ENCODE measurements at places on chromosomes 12 and 14.

DNA sequence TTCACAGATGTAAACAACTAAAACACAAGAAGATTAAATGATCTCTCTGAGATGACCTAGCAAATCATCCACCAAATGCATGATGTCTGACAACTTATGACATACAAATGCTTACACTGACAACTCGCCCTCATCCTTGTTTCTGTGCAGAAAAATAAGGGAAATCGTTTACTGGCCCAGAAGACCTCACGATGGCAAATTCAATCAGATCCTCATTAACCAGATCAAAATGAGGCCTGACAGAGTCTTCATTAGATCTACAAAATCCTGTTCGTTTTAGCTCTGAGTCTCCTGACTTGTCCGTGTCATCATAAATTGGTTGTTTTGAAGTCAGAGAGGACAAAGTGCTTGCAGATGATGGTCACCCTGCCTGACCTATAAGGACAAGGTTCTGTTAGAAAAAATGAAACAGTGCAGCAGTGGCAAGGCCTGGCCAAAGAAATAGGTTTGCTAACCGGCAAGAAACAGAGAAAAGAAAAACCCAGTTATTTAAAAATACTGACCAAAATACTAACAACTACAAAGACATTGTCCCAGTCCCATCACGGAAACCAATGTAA, 109.5 kb downstream of the BTG1 start:
- DNase-seq: no peak

- no peak for DNase-seq
Observed at GRCh38 chr14:51094282-51094821, 553 bp downstream of the TRIM9 start.

DNA sequence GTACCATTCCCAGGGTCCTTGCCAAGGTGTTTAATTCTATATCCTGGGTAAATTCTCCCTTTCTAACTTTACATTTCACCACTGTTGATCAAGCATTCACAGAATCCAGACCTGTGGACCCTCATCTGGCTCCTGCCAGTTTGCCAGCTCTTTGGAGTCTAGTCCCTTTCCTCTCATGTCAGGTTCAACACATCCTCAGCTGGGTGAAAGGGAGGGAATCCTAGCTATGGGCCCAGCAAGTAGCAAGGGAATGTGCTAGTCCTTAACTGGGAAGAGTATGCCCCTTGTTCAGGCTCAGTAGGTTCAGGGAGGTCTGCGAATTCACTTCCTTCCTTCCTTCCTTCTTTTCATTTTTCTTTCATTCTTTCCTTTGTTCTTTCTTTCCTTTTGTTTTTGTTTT, 38.2 kb upstream of the HMGA2 start:
- no peak for DNase-seq

GRCh38 chr12:42056130-42056529, 88.5 kb downstream of the GXYLT1 start:
- DNase-seq: no peak

DNA sequence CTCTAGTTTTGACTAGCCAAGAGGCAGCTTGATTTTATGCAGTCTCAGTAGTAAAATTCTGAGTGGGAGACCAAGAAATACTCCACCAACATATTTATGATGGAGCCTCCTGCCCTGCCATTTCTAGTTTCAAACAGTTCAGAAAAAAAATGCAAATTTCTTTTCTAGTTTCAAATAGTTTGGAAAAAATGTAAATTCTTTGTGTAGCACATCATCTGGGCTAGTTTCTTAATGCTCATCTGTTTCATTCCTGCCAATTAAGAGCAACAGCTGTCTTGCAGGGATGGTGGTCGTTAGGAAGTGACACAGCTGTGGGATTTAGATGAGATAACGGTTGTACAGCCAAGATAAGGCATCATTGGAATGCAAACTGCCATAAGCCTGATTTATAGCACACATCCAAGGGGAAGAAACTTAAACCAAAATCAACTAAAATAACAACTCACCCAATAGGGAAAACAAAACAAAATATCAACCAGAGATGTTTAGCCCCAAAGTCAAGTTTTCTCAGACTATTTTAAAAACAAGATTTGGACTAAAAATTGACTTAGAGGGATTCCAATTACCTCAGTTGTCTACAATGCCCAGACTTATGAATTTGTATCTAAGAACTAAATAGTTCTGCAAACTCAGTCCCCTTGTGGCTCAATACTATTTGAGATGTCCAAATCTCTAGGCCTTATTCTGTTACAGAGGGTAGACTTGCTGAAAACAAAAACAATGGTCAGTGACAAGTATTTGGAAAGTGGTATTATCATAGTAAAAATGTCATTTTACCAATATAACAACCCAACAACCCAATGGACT, 291.3 kb upstream of the ATP2B1 start:
- DNase-seq: no peak

- DNase-seq: no peak
Observed at GRCh38 chr14:64974563-64974962, 2.4 kb upstream of the RAB15 start.

DNA sequence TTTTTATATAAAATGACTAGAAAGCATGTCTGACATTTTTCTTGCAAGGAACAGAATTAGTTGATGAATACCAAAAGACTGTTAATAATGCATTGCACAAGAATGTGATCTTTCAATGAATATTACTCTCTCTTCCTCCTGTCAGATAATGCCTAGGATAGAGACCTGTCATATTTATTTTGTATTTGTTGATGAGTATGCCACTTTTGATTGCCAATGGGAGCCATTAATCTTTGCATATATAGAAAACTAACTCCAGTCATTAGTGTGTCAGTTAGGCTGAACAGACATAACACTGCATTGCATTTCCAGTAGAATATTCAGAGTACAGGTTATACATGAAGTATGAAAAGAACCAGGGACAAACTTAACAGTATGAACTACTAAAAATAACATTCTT, 1125.3 kb downstream of the LRFN5 start:
- DNase-seq: no peak

DNA sequence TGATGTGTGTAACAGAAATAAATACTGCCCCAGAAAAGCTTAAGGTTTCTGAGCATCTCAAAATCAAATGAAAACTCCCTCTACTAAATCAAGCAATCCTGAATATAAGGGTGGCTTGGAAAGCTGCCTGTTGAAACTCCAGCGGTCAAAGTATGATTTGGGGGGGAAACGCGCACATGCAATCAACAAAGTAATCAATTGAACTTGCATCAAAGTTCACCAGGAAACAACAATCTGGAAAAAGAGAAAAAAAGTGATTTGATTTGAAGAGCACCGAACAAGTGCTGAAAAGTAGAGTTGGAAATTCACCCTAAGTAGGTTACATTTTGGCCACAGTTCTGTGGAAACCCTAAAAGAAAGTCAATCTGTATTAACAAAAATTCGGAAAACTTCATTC, 700 bp downstream of the CNIH1 start:
- DNase-seq: no peak

DNA sequence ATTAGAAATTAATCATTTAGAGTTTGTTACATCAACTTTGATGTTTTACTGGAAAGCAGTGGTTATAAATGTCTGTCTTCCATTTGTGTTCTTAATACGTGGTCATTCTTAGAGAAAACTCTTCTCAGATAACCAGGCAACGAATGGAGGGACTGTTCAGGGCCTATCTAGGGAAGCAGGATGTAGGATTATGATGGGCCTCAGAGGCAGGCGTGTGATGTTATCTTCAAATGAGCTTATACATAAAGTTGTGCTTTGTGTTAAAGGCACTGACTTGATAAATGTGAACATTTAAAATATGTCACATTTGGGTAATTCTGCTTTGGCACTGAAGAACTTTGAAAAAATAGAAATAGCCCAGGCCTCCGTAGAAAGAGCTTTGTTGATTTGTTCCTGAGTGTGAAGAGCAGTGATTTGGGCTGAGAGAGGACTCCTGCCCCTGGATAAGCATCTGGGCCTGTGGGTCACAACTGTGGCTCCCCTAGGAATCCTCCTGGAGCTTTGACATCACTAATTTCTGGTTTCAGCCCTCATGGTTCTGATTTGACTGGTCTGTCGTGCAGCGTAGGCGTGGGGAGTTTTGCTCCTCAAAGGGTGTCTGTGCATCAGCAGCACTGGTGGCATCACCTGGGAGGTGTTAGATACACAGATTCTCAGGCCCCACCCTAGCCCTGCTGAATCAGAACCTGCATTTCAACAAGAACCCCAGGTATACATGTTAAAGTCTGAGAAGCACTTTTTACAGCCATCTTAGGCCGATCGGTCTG, 55.4 kb downstream of the SAMD4A start:
- no peak for DNase-seq

DNA sequence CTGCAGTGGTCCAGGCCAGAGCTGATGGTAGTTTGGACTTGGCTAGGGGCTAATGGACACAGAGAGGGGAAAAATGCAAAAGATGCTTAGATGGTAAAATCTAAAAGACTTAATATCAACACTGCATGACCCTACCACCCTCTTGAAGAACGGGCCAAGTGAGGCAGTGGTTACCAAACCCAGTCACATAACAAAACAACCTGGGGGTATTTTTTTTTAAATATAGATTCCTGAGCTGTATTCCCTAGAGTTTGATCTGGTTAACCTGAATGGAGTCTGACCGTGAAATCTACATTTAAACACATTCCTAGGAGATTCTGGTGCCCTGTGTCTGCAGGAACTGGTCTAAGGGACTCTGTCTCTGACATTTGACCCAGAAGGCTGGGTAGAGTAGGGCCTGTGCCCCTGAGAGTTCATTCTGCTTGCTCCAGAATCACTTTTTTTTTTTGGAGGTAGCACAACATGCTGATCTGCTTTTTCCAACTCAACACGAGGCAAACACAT, 15.7 kb downstream of the ABHD4 start:
- no peak for DNase-seq

Data from activated CD8-positive, alpha-beta memory T cell treated with anti-CD3 and anti-CD28 coated beads for 1 hour (primary cell).